Astrocyte (in vitro differentiated cells and primary cell): ENCODE measurements at places on chromosomes 7 and 10. TPM values are rescaled to one million over a fixed set of nuclear protein-coding genes. Genes with fewer than 3 reads are reported as not detected.

The TBC1D12 gene
- 6.9 and 7.6 TPM in 2 replicates for total RNA-seq

The BTBD16 gene
- total RNA-seq, result 0.26 TPM in 1 of 2 replicates, not detected in the other

The EPDR1 gene
- total RNA-seq, result 20.6 and 23.6 TPM in 2 replicates

The SLC16A9 gene
- 3.4 and 4.4 TPM in 2 replicates for total RNA-seq

The CPN1 gene
- not detected in 2 replicates for total RNA-seq

The ADCYAP1R1 gene
- total RNA-seq, result 0.05 and 0.14 TPM in 2 replicates

The ANKRD16 gene
- total RNA-seq, result 4.9 TPM in 2 replicates

The STAG3 gene
- total RNA-seq, result 0.34 and 0.36 TPM in 2 replicates

The HMX2 gene
- total RNA-seq, result not detected in 2 replicates

The PI4K2A gene
- total RNA-seq, result 32.9 and 37.8 TPM in 2 replicates

DNA sequence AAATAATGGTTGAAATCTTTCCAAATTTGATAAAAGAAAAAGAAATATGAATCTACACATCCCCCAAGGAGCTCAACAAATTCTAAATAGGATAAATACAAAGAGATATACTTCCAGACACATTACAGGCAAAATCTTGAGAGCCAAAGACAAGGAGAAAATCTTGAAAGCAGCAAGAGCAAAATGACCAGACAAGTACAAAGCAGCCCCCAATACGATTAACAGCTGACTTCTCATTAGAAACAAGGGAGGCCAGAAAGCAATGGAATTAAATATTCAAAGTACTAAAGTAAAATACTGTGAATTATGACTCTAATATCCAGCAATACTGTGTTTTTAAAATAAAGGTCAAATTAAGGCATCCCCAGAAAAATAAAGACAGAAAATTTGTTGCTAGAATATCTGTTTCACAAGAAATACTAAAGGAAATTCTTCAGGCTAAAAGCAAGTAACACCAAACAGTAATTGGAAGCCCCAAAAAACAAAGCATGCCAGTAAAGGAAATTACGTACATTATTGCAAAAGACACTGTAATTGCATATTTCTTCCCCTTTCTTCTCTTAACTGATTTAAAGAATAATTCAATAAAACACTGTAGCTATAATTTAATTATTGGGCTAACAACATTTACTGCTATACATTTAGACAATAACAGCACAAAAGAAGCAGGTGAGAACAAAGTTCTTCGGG, 36.4 kb downstream of the ZNF438 start:
- H3K27me3 ChIP-seq, result no peaks in the 10 kb centered on the region
- DNase-seq, result no peak
- peaks cover 6% of the 10 kb centered on the region for H3K4me1 ChIP-seq
- no peak overlapping the region for H3K4me3 ChIP-seq
- no peak overlapping the region for H3K27ac ChIP-seq

GRCh38 chr10:78375854-78376785, 342.5 kb downstream of the RPS24 start:
- no peaks in the 10 kb centered on the region for H3K4me1 ChIP-seq
- no peaks in the 10 kb centered on the region for H3K36me3 ChIP-seq
- H3K4me3 ChIP-seq, result no peak overlapping the region
- no peak overlapping the region for H3K27ac ChIP-seq

GRCh38 chr7:69839782-69840181, 241.5 kb downstream of the AUTS2 start:
- H3K4me1 ChIP-seq, result peaks cover 23% of the 10 kb centered on the region
- no peaks in the 10 kb centered on the region for H3K36me3 ChIP-seq
- no peak overlapping the region for H3K4me3 ChIP-seq
- H3K27ac ChIP-seq, result no peak overlapping the region

- no peak overlapping the region for H3K4me3 ChIP-seq
- DNase-seq, result peak; percentile 76
- peaks cover 13% of the 10 kb centered on the region for H3K4me1 ChIP-seq
- peak overlapping the region; percentile 60 for H3K27ac ChIP-seq
- peaks cover 11% of the 10 kb centered on the region for H3K36me3 ChIP-seq
These were observed 56.0 kb downstream of the UBE2H start for GRCh38 chr7:129896568-129897382.

- no peak for DNase-seq
- H3K4me3 ChIP-seq, result no peak overlapping the region
- no peaks in the 10 kb centered on the region for H3K4me1 ChIP-seq
- no peaks in the 10 kb centered on the region for H3K27me3 ChIP-seq
- H3K36me3 ChIP-seq, result no peaks in the 10 kb centered on the region
- no peak overlapping the region for H3K27ac ChIP-seq
These were observed 26.4 kb downstream of the AP5Z1 start for GRCh38 chr7:4801839-4802231.

DNA sequence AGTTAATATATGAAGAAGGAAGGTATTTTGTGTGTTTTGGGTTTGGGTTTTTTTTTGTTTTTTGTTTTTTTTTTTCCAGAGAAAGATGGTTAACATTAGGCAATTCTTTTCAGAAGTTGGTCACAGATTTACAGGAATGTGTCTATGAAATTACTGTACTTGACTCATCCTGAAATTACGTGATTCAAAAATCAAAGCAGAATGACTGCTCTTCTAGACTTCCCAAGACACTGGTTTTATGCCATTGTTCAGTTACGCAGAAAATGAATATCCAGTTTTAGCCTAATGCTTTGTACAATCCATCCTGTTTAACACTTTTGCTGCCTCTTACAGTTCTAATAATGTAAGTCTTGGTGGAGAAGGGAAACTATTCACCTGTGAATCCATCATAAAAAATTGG, 39.7 kb upstream of the CELF2 start:
- no peak for DNase-seq
- no peaks in the 10 kb centered on the region for H3K36me3 ChIP-seq
- no peak overlapping the region for H3K4me3 ChIP-seq
- no peak overlapping the region for H3K27ac ChIP-seq
- no peaks in the 10 kb centered on the region for H3K27me3 ChIP-seq

GRCh38 chr7:155230169-155230593, 67.5 kb upstream of the INSIG1 start:
- H3K4me1 ChIP-seq, result peaks cover 31% of the 10 kb centered on the region
- no peaks in the 10 kb centered on the region for H3K27me3 ChIP-seq
- H3K36me3 ChIP-seq, result no peaks in the 10 kb centered on the region
- H3K27ac ChIP-seq, result peak overlapping the region; percentile 76
- H3K4me3 ChIP-seq, result no peak overlapping the region
- DNase-seq, result peak; percentile 100

DNA sequence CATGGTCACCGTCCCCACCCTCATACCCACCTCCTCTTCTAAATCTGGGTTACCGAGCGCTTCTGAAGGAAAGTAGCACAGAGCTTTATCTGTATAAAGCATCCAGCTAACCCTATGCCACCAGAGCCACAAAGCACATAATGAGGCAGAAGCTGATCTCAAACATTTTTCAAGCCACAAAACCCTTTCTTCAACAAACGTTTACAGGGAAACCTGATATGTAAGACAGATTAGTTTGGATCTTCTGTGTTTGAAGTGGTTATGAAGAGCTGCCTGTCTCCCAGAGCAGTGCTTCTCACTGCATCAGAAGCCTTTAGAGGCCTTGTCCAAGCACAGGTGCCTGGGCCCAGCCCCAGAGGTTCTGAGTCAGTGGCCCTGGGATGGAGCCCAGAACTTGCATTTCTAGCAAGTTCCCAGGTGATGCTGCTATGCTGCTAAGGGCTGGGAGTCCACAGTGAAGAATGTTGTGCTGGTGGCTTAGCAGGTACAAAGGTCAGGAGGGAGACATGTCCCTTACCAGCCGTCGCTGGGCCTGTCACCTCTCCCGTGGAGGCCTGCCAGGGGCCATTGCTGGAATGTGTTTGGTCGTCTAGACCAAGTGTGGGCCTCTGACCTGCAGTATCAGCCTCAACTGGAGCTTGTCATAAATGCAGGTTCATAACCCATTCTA, 90.4 kb downstream of the TAF3 start:
- no peaks in the 10 kb centered on the region for H3K36me3 ChIP-seq
- H3K27ac ChIP-seq, result no peak overlapping the region
- no peak overlapping the region for H3K4me3 ChIP-seq
- DNase-seq, result peak; percentile 18

DNA sequence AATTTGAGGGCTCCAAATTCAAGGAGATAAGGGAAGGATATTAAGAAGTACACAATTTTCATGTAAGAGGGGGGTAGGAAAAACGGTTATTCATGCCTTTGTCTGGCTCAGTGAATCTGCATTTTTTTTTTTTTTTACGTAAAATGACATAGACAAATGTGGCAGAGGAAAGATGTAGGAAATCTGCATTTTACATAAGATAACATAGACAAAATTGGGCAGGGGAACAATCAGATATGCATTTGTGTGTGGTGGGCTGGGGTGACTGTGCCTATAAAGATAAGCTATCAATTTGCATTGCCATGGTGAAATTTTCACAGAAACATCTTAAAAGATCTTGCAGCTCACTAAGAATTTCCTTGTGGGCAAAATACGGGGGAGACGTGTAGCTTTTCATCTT, 92.7 kb upstream of the GPR141 start:
- no peaks in the 10 kb centered on the region for H3K27me3 ChIP-seq
- no peak overlapping the region for H3K4me3 ChIP-seq
- no peaks in the 10 kb centered on the region for H3K36me3 ChIP-seq

DNA sequence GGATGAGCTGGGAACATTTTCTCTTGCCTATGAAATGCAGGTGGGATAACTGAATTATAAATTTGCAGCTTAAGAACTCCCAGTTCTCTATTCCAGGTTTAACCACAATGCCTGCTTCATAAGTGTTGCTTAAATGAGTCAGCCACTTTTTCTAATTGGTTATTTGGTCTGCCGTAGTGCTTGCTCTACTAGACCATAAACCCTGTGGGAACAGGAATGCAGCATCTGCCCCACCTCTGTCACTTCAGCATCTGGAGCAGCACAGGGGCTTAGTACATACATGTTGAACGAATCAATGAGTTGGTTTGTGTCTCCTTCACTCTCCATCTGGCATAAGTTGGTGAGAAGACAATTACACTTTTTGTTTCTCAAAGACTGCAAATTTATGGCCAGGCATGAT, 95.2 kb upstream of the PTER start:
- no peaks in the 10 kb centered on the region for H3K4me1 ChIP-seq
- no peaks in the 10 kb centered on the region for H3K27me3 ChIP-seq
- DNase-seq, result no peak
- H3K36me3 ChIP-seq, result no peaks in the 10 kb centered on the region

- no peak overlapping the region for H3K27ac ChIP-seq
- H3K27me3 ChIP-seq, result no peaks in the 10 kb centered on the region
- no peak overlapping the region for H3K4me3 ChIP-seq
- no peaks in the 10 kb centered on the region for H3K4me1 ChIP-seq
These were observed 14.8 kb downstream of the ITIH5 start for GRCh38 chr10:7651853-7652470.

GRCh38 chr10:110893559-110894179, 21.9 kb downstream of the PDCD4 start:
- H3K36me3 ChIP-seq, result peaks cover 17% of the 10 kb centered on the region
- H3K27ac ChIP-seq, result no peak overlapping the region
- no peaks in the 10 kb centered on the region for H3K27me3 ChIP-seq
- peaks cover 5% of the 10 kb centered on the region for H3K4me1 ChIP-seq
- DNase-seq, result peak; percentile 31
- no peak overlapping the region for H3K4me3 ChIP-seq

DNA sequence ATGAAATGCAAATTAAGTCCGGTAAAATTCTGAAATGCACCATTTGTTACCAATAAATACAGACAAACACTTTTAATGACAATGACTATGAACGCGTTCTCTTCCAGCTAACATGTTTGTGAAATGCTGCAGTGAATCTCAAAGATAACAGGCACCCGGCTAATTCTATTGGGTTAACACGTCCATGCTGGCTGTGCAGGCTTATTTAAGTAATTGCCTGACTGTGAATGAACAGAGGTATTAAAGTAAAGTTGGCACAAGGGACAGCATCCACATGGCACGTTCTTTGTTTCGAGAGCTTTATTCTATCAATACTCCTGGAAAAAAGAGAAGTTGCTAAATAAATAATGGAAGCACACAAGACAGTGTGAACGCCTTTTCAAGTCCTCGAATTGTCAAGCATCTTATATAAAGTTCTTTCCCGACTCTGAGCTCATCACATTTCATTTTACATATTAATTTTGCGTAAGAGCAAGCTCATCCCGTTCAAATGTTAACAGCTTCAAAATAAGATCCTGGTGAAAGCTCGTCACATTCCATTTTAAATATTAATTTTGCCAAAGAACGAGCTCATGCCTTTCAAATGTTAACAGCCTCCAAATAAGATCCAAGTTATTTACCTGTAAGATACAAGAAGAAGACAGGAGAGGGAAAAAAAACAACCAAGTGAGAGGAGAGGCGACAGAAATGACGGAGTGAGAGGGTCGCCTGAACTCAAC, 111.3 kb upstream of the RHEB start:
- peak overlapping the region; percentile 83 for H3K4me3 ChIP-seq
- H3K36me3 ChIP-seq, result no peaks in the 10 kb centered on the region
- peaks cover 22% of the 10 kb centered on the region for H3K4me1 ChIP-seq
- H3K27ac ChIP-seq, result peak overlapping the region; percentile 60
- DNase-seq, result no peak
- H3K27me3 ChIP-seq, result no peaks in the 10 kb centered on the region
